ENCODE measurements at places on chromosomes 12 and 14.

DNA sequence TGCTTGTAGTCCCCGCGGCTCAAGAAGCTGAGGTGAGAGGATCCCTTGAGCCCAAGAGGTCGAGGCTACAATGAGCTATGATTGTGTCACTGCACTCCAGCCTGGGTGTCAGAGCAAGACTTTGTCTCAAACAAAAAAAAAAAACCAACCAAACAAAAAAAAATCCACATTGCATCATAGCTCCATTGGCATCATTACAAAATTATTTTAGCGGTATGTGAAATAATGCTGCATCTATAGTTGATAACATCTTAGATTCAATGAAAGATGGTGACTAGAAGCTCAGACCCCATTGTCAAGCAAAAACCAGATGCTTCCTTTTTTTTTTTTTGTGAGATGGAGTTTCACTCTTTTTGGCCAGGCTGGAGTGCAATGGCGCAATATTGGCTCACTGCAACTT, 14.8 kb upstream of the PTHLH start:
- DNase-seq = no peak

- DNase-seq = no peak
These were observed 103.3 kb downstream of the NCOR2 start for GRCh38 chr12:124464062-124464461.

GRCh38 chr14:58864751-58865513, 227.2 kb downstream of the DACT1 start:
- no peak for DNase-seq

GRCh38 chr14:74656964-74657363, 44.9 kb upstream of the LTBP2 start:
- no peak for DNase-seq

- no peak for DNase-seq
These were observed 1007.4 kb upstream of the NOVA1 start for GRCh38 chr14:27605282-27605681.

GRCh38 chr12:108879615-108880254, at the start of gene DAO:
TSS of gene DAO (plus strand) at chr12:108880092. CDS start at chr12:108885007, 4,915 bp downstream.
- DNase-seq = no peak

DNA sequence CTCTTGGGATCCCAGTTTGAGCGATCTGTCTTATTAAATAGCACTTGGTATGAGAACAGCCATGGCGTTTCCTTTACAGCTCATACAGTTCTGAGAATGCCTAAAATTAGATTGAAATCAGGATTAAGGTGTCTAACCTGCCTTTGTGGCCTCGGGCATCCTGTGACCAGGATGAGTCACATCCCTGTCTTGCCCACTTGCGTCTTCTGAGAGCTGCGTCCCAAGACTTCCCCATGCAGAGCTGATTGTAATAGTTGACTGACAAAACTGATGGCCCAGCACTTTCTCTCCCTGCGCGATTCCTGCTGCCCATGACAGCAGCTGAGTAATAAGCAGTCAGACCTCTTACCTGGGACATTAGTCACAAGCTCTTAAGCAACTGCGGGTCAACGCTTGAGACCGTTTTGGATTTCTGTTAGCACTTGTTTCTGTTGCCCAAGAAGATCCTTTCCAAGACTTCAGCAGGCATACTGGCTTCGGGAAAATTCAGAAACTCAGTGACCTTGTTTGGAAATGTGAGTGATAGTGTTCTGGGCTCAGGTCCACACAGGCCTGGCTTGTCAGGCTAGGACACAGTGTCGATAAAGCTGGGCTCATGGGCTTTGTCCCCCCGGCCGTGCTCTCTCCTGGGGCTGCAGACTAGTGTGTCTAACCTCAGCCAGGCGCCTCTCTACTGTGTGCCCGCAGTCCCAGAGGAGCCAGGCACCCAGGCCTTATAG, 169.9 kb upstream of the HIF1A start:
- peak; percentile 13 for DNase-seq

DNA sequence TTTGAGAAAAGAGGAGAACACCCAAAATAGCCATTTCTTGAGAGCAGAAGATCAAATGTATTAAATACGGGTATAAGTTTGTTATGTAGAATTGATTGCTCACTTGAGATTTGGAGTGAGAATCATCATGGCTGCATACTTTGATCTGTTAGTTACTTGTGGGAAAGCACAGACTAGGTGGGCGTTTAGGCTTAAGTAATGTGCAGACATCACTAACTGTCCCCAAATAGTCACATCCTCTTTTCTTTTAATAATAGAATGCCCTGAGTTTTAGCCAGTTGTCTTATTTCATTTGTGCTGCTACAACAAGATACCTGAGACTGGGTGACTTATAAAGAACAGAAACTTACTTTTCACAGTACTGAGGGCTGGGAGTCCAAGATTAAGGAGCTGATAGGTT, 14.3 kb upstream of the GTF2A1 start:
- DNase-seq = no peak

GRCh38 chr12:271161-271560, 8.5 kb upstream of the SLC6A13 start:
- no peak for DNase-seq

- DNase-seq = no peak
These were observed 181.6 kb upstream of the FOXN3 start for GRCh38 chr14:89598548-89599186.

GRCh38 chr14:100771121-100771800, 44.6 kb downstream of the DLK1 start:
- no peak for DNase-seq

DNA sequence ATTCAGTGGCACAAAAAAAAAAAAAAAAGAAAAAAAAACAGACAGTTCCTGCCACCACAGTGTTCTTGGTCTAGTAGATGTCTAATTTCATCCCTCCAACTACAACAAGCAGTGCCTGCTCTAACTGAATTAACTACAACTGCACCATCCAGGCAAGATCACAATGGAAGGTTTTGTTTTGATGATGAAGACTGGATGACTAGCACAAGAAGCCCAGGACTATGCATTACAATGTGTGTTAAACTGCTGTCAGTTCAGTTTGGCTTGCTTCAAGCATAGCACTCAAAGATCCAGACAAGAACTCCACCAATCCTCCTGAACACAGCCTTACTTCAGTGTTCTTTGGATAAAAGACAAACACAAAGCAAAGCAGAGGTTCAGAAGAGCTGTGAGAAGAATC, 279.9 kb downstream of the GRIN2B start:
- no peak for DNase-seq

DNA sequence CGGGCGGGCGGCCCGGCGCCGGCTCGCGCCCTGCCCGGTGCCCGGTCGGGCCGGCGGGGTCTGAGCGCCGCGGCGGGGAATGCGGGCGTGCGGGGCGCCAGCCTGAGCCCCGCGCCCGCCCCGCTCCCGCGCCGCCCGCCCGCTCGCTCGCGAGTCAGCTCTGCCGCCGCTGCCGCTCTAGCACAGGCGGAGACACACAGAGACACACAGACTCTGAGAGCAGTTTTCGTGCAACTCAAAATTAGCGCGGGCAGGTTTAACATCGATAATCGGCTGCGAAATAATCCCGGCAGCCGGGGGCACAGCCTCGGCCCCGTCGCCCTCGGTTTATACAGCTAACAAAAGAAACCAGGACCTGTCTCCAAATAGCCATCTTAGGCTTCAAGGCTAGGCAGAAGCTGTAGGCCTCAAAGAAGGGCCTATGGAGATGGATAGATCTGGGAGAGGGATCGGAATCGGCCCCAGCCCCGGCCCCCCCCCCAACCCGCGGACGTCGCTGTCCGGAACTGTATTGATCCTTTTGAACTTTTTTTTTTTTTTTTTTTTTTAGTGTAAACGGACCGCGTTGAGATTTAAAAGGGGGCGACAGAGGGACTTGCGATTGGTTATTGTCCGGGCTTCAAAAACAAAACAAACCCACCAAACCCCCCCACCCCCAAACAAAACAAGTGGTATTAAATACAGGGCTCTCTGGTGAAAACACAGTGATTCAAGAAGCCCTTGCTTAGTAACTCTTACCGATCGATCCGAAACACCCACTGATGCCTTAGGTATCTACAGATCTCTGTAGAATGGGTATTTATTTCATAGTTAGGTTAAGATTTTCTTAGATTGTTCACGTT, 1.1 kb downstream of the ARID2 start:
- no peak for DNase-seq

DNA sequence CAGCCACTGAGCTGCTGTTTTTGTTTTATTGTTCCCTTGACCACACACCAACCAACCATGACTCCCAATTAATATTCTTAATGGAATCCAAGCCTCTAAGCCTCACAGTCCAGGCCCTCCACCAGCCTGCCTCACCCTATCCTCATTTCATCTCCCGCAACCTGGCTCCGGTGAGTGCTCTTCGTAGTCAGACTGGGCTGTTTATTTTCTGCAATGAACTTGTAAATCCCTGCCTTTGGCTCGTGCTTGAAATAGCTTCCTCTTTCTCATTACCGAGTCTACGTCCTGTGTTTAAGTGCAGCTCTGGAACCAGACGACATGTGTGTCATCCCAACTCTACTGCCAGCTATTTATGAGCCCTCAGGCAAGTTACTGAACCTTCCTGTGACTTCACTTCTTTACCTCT, 12.4 kb upstream of the ETFBKMT start:
- DNase-seq = no peak

DNA sequence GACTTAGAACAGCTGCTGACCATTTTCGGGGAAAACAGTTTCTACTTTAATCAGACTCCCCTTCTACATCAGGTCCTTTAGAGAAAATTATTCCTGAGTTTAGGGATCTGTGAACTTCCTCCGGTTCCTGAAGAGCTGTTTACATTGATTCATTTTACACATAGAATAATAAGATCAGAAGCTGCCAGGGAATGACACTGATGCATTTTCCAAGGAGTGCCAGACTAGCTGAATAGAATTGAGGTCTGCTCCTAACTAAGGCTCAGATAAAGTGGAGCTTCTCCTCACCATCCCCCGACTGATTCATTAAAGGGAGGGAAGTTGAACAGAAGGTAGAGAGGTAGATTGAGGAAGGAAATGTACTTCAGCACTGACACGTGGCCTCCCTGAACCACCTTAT, 41.9 kb upstream of the PSMA6 start:
- no peak for DNase-seq

GRCh38 chr12:96044943-96045290, 9.5 kb upstream of the LTA4H start:
- no peak for DNase-seq

DNA sequence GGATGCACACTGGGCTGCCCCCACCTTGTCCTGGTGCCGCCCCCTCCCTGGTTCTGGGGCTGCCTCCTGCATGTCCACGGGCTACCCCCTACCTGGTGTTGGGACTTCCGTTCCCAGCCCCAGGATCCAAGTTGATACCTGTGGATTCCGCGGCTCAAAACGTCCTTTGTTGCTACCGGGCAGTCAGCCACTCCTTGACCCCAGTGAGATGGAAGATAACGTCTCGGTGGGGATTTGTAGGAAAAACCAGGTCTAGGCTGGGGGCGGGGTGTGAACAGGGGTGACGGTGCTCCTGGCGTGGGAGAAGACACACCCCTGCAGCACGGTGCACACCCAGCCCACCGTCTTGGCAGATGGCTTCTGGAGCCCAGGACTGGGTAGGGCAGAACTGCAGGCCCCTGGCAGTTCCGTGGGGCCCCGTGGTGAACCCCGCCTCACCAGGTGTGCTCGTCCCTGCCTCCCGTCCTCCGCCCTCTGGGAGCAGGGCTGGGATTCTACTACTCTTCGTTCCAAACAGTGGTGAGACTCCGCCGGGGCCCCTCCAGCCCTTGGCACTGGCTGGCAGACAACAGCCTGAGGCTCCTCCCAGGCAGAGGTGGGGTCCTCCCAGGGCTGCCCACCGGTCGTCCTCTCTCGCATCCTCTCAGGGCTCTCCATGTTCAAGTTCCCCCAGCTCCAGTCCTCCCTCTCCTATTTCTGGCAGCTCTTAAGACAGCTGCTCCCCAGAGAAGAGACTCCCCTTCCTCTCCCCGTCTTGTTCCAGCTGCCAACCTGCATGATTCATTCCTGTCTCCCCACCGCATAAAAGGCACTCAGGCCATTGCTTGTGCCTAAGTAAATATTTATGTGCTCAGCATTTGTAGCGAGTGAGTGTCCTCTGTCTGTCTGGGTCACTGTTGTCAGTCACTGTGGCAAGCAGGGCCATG, 75.5 kb downstream of the FBXL14 start:
- DNase-seq = no peak

GRCh38 chr14:95407354-95407753, 87.6 kb upstream of the CLMN start:
- no peak for DNase-seq

All from esophagus squamous epithelium (tissue), 5 donors.